ENCODE measurements at places on chromosomes 5 and 9.

DNA sequence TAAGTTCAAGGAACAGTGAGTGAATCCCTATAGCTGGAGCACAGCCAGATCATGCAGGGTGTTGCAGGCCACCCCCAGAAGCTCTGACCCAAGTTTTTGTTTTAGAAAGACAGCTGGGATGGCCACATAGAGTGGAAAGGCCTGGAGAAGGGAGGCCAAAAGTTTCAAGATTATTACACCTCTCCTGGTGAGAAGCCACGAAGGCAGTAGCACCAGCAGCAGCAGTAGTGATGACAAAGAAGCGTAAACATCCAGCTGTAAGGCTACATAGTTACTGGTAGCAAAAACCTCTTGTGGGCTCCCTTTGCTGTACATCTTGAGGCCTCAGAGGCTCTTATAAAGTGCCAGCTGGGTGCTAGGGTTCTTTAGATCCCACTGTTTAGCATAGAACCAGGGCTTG lies 11.8 kb downstream of the ADAMTSL1 start:
- no peak for DNase-seq

- DNase-seq, result peak; percentile 40
These were observed 2.0 kb upstream of the RALGDS start for GRCh38 chr9:133122935-133123611.

DNA sequence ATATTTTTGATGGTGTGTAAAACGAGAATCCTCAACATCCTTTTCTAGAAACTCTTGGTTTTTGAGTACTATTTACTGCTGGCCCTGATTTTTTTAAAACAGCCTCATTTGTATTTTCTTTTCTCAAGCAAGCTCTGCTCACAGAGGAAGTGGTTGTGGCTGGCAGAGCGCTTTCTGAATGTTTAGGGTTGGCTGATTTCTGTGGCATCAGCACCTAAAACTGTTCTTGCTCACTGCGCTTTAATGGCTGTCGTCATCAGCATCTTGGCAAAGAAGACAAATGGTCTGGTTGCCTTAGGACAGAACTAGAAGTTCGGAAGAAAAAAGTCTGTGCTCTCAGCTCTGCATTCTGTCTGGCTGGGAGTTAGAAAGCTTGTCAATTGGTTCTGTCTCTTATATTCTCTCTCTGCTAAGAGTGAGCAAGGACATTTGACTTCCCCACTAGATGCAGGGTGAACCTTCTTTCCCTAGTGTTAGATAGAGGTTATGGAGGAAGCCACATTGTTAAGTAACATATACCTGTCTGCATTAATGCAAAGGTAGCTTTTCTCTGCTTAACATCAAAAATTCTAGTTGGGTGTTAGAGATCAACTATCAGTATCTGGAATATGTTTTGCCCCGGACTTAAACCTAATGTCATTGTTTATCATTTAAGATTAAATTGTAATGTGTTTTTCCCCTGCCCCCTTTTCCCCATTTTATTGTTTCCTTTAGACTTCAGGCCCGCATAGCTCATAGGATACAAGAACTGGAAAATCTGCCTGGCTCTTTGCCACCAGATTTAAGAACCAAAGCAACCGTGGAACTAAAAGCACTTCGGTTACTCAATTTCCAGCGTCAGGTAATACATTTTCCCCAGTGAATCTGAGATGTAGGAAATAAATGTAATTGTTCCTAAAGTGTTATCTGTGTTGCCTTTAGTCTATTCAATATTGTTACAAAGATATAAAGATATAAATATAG lies 39.0 kb downstream of the SMARCA2 start:
- DNase-seq, result no peak

GRCh38 chr9:84709056-84709455 lies 39.5 kb downstream of the NTRK2 start:
- no peak for DNase-seq

GRCh38 chr9:115340314-115340713 lies 222.4 kb upstream of the TNC start:
- DNase-seq, result no peak

DNA sequence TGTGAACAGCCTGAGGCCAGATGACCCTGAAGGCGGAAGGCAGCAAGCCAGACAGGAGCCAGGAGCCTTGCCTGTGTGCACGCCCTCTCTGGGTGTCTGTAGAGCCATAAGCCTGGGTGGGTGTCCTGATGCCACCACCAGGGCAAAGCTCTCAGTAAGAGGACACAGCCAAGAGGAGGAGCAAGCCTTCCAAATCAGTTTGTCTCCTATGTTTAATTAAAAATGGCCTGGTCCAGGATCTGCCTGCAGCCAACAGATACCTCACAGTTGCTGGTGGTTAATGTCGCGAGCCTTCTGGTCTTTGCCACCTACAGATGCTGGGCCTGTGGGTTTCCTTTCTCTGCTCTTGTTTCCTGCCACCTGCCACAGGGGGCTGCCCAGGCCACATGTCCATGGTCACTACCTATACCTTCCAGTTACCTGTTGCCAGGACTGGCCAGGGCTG lies 56.9 kb downstream of the SYK start:
- DNase-seq, result no peak

DNA sequence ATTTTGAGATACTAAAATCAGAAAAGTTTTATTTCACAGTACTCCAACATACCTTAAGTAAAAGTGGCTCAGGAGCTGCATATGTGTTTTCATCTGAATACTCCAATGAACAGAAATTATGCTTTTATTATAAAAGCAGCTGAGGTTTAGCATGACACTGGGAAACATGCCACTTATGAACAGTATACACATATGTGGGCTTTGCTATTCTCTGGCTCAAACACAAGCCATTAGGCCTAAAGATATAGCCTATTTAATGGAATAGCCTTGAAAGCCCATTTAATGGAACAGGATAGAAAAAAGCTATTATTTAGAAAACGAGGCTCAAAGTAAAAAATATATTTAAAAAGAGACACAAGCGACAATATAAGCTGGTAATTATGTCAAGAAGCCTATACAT lies 74.1 kb downstream of the SLC38A9 start:
- no peak for DNase-seq

- no peak for DNase-seq
These were observed 130.1 kb upstream of the EPB41L4A start for GRCh38 chr5:112549127-112549526.

- no peak for DNase-seq
These were observed 85.7 kb downstream of the EPB41L4A start for GRCh38 chr5:112333331-112333781.

DNA sequence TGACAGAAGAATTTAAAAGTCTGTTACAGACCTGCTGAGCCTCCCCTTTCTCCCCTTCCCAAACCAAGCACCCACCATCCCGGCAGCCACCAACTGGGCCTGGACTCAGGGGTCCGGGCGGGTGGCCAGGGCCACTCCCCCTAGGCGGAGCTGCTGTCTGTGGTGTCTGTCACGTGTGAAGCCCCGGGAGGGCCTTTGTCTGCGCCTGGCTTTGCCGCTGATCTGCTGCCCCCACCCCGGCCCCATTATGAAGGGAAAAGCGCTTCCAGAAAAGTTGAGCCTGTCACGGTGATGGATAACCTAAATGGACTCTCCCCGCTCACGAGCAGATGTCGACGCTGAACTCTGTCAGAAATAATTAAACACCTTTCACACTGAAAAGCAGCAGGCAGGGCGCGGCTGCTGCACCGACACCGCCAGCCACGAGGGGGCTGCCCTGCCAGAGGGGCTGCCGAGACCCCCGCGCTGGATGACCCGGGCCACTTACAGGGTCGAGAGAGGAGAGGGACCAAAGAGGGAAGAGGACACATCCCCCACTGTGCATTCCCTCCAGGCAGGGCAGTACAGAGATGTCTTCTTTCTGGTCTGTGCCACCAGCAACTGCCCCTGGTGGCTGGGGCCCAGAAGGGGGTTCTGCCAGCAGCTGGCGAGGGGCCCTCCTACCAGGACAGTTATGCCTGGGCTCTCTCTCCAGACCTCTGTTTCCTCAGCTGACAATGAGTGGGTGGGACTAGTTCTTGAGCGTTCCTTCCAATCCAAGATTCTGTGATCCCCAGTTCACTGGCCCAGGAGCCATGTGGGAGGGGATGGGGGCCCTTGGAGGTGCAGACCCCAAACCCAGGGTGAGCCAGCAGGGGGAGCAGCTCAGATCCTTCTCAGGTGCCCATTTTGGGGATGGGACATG lies 36.0 kb upstream of the BARHL1 start:
- no peak for DNase-seq

- peak; percentile 63 for DNase-seq
These were observed at the start of gene GPX8 for GRCh38 chr5:55159763-55160492. Gene GPX8, plus strand, starts transcription at chr5:55160171. Its CDS starts 22 bp downstream, at chr5:55160193.

GRCh38 chr5:132006331-132007120 lies 4.9 kb downstream of the ACSL6 start:
- DNase-seq, result no peak

DNA sequence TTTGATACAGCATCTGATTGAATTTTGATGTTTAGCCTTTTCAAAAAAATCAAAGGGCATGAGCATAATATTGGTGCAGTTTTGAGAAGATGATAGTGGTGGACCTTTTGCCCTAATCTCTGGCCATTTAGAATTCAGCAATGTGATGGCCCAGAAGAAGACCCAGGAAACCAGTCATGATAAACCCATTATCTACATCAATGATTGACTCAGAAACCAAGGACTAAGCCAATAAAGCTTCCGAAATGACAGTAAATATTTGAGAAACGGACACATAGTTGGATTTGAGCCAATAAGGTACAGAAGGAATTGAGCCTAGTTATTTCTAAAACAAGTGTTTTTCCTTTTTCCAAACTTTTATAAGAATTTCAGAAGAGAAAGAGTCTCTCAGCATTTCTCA lies 1158.8 kb upstream of the DMAC1 start:
- no peak for DNase-seq

DNA sequence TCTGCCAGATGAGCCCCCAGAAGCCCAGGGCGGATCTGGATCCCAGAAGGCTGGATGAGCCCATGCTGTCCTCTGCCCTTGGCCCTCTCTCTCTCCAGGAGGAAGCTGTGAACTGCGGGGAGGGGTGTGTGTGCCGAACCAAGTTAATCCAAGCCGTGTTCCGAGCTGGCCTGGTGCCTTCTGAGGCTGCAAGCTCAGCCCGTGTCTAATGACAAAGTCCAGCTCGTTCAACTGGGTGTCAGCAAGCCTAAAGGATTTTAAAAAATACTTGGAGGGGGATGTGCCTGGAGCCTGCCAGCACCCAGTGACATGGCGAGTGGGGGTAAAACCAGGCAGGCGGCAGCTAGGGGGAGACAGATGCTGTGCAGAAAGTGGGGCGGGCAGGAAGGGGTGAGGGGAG lies 8.0 kb downstream of the STC2 start:
- no peak for DNase-seq

DNA sequence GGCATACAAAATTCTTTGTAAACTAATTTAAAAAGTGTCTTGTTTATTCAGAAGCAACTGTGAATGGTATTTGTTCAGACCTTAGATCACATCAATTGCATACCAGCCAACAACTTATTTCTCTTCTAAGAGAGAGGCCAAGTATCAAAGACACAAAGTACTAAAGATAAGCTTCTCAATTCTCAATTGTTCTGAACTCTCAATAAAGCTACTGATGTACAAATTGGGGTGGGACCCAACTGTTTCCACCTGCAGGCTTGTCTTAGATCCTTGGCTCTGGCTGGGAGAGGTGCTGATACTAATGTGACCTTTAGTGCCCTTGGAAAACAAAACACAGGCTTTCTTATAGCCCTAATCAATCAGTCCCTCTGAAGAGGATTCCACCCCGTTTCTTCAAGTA lies 22.1 kb downstream of the XRCC4 start:
- DNase-seq, result no peak

- DNase-seq, result no peak
These were observed 447.2 kb downstream of the PDE4D start for GRCh38 chr5:59446356-59446755.

DNA sequence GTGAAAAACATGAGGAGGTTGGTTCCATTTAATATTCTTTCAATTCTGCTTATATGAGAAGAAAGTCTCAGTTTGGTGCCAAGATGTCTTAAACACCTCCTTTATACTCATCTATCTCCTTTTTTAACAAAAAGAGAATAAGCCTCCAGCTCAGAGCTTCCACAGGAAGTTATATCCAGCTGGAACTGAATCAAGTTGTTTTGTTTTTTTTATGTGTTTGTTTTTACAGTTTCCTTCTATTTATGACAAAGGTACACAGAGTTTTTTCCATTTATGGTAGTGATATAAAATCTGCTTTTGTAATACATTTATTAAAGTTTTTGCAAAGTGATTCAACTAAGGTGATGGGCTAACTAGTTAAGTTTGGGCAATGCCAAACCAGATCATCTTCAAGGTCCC lies 10.4 kb downstream of the SPARC start:
- DNase-seq, result no peak

DNA sequence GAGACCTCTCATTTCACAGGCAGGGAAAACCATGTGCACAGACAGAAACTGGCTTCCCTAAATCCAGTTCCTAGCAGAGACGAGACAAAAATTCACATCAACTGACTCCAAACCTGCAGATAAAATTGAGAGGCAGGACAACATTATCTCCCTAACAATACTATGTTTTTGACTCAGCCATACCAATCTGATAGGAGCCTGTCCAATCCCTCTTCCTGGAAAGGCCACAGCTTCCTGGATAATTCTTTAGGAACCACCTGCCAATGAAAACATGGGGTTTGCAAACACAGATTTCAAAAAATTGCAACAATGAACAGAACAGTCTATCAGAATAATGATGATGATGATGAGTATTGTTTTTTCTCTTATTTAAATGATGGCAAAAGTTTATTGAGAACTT lies 22.4 kb downstream of the SH3TC2 start:
- no peak for DNase-seq

DNA sequence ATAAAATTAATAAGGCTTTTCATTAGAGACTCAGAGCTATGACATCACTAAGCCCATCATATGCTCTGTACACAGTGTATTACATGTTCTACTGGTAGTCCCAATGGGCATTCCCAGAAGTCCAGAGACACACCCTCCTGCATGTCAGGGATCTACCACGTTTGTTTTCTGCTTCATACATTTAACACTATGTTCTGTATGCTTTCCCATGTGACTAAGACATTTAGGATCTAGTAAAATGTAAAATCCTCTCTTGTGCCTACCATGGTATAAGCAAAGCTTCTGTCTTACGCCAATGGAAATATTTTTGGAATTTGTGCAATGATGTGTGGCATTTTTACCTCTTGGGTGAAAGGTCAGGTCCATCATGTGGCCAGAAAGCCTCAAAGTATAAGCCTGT lies 192.4 kb downstream of the ADAMTSL1 start:
- DNase-seq, result no peak

DNA sequence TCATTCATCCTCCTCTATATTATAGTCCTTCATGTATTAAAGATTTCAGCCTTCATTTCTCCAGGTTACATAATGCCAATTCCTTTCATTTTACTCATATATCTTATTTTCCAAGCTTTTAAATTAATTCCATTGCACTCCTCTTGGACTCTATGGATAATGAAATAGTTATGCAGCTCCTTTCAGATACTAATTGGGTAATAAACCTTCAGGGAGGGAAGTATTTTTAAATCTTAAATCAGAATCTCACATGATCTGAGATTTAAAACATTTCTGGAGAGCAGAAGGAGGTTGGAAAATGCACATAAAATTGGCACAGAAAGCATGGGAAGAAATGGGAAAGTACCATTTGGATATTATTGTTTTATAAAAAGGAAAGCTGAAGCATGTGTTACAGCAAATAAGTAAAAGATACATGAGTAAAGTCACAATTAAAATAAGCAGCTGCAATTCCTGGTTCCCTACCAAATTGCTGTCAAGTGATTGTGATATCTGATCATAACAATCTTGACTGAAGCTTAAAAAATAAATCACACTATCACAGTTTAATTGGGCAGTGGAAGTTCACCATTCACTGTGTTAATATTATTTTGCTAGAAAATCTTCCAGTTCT lies 257.9 kb upstream of the NREP start:
- DNase-seq, result no peak

- DNase-seq, result no peak
These were observed 107.3 kb upstream of the DPYSL3 start for GRCh38 chr5:147617191-147617606.

GRCh38 chr5:41522193-41522786 lies 11.9 kb upstream of the PLCXD3 start:
- no peak for DNase-seq

- no peak for DNase-seq
These were observed 48.2 kb downstream of the HMHB1 start for GRCh38 chr5:143860211-143860610.
